AG10803 (cell line): ENCODE measurements at places on chromosomes 6 and 20.
A peak's percentile ranks its signal among the peaks of the same experiment; 100 is the strongest.

- no peak for DNase-seq
Observed at GRCh38 chr6:12355354-12355753, 65.2 kb downstream of the EDN1 start.

- DNase-seq, result peak; percentile 33
Observed at GRCh38 chr6:23413327-23414050, 712.5 kb upstream of the NRSN1 start.

- DNase-seq, result no peak
Observed at GRCh38 chr6:72626126-72626525, 4.3 kb downstream of the KCNQ5 start.

DNA sequence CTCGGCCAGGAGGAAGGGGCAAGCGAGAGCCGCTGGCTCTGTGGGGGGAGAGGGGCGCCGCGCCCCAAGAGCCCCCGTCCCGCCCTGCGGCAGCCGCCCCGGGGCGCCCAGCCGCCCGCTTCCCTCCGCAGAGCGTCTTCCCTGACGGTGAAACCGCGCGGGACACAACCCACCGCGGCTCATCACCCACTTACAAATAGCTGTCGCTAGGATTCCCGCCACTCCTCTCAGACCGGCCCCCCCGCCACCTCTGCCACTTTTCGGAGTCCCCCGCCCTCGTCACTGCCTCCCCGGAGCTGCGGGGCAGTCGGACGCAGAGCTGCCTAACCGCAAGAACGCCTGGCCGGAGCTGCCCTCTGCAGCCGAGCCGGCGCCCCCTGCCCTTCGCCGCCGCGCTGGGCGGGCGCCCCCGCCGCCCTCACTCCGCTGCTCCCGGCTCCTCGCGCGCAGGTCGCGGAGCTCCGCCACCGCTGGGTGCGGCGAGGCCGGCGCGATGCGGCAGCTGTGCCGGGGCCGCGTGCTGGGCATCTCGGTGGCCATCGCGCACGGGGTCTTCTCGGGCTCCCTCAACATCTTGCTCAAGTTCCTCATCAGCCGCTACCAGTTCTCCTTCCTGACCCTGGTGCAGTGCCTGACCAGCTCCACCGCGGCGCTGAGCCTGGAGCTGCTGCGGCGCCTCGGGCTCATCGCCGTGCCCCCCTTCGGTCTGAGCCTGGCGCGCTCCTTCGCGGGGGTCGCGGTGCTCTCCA, at the start of gene SLC35D3:
SLC35D3 (plus strand) TSS at position 366 of the 749 bp plus-strand sequence; CDS start at position 494, 128 bp downstream.
- no peak for DNase-seq

DNA sequence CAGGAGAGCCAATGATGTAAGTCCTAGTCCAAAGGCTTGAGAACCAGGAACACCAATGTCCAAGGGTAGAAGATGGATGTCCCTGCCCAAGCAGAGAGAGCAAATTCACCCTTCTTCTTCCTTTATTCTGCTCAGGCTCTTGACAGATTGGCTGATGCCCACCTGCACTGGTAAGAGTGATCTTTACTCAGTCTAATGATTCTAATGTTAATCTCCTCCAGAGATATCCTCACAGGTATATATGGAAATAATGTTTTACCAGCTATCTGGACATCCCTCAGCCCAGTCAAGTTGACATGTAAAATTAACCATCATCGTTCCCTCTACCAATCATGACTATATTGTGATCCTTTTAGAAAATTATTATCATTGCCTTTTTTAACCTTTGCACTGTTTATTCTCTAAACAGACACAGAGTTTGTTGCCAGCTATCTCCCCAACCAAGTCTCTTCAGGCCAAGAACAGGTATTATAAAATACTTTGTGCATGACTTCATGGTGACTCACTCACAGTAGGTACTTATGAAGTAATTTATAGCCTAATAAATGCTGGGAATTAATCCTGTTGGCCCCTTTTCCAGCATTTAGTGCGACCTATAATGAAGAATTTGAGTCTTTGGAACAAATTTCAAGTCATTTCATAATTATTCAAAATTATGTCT, 26.2 kb upstream of the TSHZ2 start:
- DNase-seq, result no peak
